ENCODE measurements at places on chromosomes 11 and 22.

GRCh38 chr11:68933605-68934320 is 30.1 kb downstream of the IGHMBP2 start:
- DNase-seq: no peak

- no peak for DNase-seq
Observed at GRCh38 chr11:100719362-100719761, 32.3 kb downstream of the ARHGAP42 start.

DNA sequence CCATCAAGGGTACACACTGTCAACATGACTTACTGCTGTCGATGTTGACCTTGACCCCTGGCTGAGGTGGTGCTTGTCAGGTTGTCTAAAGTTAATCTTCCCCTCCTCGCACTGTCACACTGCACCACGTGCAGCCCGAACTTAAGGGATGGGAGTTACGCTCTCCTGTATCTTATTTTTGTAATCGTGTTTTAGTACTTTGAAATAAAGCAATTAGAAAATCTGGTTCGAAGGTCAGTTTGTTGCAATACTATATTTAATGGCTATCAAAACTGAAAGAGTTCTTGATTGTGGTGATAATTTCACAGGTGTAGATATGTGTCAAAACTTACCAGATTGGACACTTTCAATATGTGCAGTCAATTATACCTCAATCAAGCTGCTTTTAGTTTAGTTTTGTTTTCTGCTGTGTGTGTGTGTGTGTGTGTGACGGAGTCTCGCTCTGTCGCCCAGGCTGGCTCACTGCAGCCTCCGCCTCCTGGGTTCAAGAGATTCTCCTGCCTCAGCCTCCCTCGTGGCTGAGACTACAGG is 10.7 kb upstream of the ST14 start:
- DNase-seq: no peak

- DNase-seq: no peak
Observed at GRCh38 chr11:9528573-9529333, 44.7 kb upstream of the WEE1 start.

DNA sequence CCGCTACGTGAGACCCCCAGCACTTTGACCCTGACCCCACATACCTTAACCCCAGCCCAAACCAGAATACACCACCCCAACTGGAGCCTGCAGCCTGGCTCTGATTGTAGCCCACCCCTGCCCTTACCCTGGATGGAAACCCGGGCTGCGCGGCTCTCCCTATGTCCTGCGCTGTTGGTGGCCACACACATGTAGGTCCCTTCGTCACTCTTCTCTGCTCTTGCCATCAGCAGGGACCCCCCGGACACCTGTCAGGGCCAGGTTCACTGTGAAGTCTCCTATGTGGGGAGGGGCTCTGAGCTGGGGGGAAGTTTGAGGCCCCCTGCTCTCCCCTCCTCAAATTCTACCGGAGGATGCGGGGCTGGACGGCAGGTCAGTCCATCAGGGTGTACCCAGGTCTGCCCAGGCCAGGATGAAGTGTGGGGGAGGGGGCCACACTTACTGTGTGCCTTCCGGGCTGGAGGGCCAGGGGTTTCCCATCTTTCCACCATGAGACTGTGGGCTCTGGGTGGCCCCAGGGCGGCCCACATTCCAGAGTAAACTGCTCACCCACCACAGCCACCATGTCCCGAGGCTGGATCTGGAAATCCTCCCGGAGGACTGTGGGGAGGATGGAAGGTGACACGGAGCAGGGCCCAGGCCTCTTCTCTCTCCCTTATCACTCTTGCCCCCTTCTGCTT is 1.5 kb downstream of the ROBO4 start:
- DNase-seq: no peak

DNA sequence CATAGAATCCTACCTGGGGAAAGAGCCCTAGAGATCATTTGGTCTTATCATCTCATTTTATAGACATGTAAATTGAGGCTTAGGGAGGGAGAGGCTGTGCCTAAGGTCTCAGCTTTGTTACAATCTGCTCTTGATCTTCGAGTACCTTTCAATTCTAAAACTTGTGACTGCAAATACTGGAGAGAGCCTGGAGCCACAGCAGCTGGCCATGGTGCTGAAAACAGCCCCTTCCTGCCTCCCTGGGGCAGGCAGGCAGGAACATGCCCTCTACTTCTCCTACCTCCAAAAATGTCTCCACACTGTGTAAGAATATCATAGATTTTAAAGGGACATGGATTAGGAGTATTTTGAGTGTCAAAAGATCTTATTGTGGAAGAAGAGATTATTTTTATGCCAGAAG is 52.2 kb downstream of the C22orf42 start:
- DNase-seq: peak; percentile 36

GRCh38 chr11:28090052-28090749 is 17.8 kb downstream of the KIF18A start:
- no peak for DNase-seq

DNA sequence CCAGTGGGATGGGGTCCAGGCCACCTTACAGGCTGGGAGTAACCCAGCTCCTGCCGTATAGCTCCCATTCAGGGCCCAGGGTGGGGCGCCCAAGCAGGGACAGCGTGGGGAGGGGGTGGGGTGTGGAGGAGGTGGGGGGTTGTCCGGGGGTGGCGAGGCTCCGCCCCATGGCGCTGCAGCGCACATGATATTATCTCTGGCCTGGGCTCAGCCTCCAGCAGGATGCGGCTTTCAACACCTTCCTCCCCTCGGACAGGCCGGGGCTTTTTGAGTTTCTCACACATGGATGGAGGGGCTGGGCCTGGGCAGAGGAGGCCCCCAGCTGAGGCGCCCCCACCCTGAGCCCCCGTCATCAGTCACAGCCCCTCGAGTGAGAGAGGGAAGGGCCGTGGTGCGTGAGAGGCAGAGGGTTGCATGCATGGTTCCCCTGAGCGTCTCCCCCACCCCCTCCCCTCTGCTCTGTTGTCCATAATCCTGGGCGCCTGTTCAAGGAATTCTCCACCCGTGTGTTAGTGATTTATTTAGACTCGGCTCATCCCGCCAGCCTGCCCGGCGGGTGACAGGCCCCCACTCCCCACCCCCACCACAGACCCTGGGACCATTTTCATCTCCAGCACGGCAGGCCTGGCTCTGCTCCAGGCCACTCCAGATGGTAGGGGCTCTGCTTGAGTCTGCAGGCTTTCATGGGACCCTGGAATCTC is 44.9 kb downstream of the WNT11 start:
- no peak for DNase-seq

- DNase-seq: no peak
Observed at GRCh38 chr22:37464181-37464580, 22.0 kb downstream of the MFNG start.

DNA sequence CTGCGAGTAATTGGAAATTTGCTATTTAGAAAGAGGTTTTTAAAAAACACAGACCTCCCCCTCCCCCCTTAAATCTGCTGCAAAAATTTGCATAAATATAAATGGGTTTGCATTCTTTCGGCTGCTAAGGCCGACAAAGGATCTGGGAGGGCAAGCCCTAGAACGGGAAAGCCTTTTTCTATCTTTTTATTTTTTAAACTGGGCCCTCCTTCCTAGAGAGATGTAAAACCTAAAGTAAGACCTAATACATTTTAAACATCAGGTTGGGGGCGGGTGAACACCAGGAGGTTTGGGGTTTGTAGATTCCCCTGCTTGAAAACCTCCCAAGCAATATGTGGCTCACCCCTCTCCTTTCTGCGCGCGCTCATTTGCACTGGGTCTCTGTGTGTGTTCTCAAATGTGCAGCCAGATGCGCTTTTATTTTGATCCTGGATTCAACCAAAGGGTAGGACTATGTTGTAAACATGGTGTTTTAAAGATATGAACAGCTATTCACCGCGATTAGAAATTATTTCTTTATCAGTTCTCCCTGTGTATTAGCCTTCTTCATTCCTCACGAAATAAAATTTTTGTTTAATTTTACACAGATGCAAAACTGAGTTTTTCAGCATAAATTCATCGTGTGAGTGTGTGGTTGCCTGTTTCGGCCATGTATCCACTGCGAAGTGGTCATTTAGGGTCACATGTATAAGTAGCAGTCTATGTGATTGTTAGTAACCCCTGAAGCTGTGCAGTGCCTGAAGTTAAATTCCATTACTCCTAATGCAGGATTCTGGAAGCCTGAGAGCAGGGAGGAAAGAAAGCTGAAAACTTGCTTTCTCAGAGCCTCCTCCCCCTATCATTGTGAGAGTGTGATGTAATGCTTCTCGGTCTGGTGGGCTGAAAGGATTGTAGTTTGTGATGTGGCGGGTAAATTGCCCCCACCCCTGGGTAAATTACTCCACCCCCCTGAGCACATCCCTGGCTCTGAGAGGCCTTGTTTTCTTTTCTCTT is 988 bp downstream of the TNRC6B start:
- peak; percentile 62 for DNase-seq

- no peak for DNase-seq
Observed at GRCh38 chr11:77102246-77103210, at the start of gene OMP. Gene OMP, plus strand, starts transcription at chr11:77102840. Its CDS starts 0 bp downstream, at chr11:77102840.

DNA sequence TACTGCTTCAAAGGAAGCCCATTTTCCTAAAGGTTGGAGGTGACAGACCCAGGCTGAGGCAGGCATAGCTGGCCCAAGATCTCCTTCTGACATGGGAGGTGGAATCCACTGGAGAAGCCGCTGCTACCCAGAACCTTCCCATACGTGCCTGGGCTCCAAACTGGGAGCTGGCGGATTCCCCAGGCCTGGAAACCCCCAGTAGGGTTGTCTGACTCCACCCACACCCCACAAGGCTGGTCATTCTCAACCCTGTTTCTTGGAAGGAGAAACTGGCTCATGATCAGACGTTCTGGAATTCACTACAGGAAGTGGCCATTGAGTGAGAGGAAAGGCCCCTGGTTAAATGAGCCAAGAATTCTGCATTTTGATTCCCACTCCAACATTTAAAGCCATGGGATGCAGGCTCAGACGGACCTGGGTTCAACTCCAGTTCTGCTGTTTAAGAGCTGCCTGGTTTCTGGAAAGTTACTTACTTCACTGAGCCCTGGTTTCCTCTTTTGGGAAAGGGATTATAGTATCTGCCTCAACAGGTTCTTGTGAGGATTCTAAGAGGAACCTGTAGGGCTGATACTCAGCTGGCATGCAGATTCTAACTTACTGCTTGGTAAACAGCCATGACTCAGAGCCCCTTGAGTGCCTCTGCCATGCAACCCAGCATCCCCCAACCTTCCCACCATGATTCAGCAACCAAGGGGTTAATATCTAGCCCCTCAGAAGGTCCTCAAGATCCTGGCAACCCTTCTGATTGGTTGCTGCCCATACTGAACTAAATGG is 19.4 kb upstream of the TSKU start:
- no peak for DNase-seq
